ENCODE measurements at places on chromosomes 11 and 22.

DNA sequence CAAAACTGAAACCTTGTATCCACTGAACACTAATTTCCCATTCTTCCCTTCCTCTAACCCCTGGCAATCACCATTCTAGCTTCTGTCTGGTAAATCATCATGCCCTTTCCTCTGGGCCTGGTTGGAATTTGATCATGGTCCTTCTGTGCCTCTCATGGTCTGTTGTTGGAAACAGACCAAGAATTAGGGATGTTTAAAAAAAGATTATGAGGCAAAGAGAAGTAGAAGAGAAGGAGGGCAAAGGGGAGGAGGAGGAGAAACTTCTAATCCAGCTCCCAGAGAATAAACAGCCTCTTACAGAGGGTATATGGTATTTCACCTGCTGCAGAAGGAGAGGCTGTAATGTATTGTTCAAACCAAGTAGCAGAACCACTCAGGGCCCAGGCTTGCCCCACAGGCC is 10.6 kb downstream of the BCO2 start:
- no peak for DNase-seq

DNA sequence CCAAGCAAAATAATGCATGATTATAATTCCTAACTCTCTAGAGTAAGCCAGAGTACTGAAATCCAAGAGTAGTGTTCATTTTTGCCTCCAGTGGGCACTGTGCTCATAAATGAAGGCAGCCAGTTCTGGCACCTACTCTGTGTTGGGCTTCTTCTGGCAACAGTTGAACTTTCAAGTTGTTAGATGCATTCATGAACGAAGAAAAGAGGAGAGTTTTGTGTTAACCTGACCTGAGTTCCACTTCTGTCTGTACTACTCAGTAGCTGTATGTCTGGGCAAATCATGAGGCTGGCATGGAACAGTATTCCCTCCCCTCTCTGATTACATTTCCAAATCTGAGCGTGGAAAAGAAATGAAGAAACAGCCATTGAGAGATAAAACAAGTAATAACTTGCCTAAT is 20.3 kb upstream of the TENM4 start:
- no peak for DNase-seq

DNA sequence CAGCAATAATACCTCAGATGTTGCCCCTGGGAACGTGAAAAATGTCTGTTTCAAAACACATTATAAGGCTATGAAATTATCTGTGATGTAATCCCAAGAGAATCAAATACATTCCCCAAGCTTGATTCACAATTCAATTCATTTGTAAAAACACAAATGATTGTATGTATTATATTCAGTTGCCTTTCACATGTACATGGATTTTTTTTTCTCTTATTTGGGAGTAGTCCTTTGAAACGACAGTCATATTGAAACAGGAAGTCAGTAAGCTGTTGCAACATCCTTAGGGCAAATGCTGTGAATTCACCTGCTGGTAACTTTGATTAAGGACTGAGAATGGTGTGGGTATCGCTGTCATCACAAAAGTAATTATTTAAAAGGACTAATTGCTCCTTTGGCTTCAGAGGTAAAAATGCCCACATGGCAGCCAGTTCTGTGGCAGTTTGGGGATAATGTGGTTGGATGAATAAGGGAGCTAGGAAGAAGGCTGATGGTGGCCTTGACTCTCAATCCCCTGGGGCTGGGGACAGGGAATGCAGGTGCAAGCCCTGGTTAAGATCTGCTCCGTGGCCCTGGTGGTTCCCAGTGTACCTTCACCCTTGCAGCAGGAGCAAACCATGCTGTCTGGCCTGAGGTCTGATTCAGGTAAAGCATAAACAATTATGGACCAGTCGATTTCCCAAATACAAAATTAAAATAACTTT is 13.2 kb downstream of the EHF start:
- DNase-seq: no peak

- DNase-seq: no peak
Measured at GRCh38 chr11:70267405-70267950, 3.0 kb upstream of the PPFIA1 start.

DNA sequence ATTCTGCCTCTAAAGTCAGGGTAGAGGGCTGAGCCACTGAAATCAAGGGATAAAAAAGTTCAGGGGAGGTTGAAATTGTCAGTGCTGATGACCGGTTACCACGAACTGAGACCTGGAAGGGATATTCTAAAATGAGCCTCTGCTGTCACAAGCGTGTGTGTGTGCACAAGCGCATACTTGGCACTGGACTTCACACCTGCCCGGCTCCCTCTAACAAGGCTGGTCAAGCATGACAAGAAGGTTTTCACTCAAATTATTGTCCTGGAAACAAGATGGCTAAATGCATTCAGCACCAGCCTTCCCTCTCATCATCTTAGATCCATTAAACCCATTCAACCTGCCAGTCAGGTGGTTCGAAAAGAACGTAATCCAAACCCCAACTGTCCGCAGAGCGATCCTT is 54.8 kb upstream of the CECR2 start:
- no peak for DNase-seq

- no peak for DNase-seq
Measured at GRCh38 chr11:29507376-29507775, 509.5 kb downstream of the KCNA4 start.

GRCh38 chr22:32216911-32217310 is 12.0 kb upstream of the RFPL2 start:
- no peak for DNase-seq

DNA sequence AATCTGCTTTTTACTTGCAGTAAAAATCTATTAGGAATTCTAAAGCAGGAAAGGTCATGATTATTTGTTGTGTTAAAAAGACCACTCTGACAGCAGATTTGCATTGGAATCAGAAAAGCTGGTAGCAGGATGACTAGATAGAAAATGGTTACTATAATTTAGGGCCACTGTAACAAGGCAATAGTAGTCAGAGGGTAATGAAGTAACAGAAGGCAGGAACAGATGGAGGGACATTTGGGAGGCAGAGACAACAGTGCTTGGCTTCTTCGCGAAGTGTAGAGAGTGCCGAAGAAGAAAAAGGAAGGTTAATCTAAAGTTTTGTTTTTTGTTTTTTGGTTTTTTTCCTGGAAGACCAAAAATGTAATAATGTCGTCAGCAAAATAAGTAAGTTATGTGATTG is 129.8 kb upstream of the SLC5A12 start:
- DNase-seq: no peak

DNA sequence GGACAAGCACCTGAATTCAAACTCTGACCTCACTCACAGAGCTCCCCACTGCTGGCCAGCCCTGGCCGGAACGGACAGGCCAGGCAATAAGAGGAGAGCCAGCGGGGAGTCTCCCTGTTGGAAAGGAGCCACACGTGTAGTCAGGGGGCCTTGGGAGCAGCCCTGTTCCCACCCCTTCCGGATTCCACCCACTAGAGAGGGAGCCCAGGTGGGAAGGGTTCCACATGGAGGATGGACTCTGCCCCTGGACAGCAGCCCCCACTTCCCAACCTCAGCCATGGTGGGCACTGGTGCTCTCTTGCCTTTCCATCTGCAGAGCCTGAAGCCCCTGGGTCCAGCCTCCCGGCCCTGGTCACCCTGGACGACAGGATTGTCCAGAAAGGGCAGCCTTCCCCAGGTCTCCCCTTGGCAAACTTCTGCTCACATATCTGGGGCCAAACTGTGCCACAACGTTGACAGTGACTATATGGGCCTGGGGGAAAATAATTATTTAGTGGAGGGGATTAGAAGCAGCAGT is 7.5 kb upstream of the APOBEC3A start:
- no peak for DNase-seq

GRCh38 chr11:63862923-63863322 is 24.0 kb downstream of the MARK2 start:
- DNase-seq: no peak

DNA sequence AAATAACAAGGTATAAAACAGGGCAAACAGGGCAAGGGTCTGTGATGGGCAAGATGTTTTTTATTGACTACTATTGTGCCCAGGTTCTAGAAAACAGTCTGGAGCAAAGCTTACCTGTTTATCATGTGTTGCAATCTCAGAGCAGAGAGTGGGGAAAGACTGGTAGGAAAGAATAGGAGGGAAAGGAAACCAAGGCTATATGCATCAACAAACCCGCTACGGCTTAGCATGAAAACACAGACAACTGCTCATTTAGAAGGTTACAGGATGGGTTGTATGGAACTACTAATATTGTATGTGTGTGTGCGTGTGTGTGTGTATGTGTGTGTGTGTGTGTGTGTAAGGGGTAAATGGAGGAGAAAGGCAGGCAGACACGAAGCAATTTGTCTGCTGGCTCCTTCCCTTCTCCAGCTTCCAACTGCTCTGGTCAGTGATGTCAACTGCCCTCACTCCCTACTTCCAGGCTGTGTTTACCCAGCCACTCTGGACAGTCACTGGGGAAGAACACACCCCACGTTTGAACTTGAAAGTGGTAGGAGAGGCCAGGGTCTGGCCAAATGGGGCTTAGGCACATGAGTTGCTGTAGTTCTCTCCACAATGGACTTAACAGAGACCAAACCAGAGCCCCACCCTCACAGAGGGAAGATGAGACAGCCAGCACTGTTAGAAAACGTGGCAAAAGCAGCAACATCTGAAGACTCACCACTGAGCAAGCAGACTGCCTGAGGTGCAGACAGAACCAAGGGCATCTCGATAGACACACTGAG is 47.0 kb downstream of the GAB2 start:
- DNase-seq: no peak

DNA sequence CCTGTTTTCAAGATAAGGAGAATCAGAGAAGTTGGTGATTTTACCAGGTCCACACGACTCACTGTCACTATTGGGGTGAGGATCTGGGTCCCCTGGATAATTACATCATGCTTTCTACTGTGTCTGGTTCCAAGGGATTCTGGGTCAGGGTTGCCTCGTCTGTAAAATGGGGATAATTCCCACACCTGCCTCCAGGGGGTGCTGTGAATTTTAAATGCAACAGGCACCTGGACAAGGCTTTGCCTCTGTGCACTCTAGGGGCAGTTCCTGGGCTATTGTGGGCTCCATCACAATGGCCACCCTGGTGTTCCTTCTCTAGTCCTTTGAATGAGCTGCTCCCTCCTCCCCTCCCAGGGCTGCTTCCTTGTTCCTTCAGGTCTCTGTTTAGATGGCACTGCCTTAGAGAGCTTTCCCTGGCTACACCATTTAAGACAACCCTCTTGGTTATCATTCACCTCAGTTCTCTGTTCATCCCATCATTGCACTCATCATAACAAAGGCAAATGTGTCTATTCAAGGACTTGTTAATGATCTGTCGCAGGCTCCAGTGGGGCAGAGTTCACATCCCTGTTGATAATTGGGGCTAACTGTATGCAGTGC is 178.6 kb downstream of the MIAT start:
- peak; percentile 11 for DNase-seq

GRCh38 chr11:95892892-95893570 is 30.9 kb downstream of the MTMR2 start:
- no peak for DNase-seq

- no peak for DNase-seq
Measured at GRCh38 chr11:1333860-1334259, 24.4 kb upstream of the TOLLIP start.

- no peak for DNase-seq
Measured at GRCh38 chr11:19102521-19102900, 14.5 kb upstream of the ZDHHC13 start.

GRCh38 chr22:50150161-50151129 is 20.1 kb upstream of the PANX2 start:
- DNase-seq: no peak

- DNase-seq: no peak
Measured at GRCh38 chr22:46366327-46366731, 30.8 kb downstream of the TRMU start.

DNA sequence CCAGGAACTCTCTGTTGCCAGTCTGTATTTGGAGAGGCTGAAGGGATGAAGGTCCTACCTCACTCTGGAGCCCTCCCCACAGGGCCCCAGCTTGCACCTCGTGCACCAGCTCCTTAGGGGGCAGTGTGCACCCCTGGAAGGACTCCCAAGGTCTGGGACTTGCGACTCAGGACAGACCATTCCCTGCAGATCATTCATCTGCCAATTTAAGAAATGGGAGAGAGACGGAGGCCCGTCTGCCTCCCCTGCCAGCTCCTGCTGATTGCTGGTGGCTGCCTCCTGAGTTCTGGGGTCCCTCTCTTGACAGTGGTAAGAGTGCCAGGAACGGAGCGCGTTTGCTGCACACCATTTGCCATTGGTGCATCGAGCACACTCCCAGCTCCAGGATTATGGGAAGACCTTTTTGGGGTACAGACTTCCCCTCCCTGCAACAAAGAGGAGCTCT is 27.4 kb upstream of the MALAT1 start:
- DNase-seq: no peak
